ENCODE measurements at places on chromosomes 3 and 15. TPM values are rescaled to one million over a fixed set of nuclear protein-coding genes. Genes with fewer than 3 reads are reported as not detected.

The PIGZ gene
- total RNA-seq = 3.1 TPM

The CD200 gene
- total RNA-seq = 49.4 TPM

The CCR3 gene
- total RNA-seq = not detected

The ATP8B4 gene
- 15.3 TPM for total RNA-seq

The FGF12 gene
- 39.9 TPM for total RNA-seq

The ECE2 gene
- total RNA-seq = 10.1 TPM

The PCOLCE2 gene
- 12.6 TPM for total RNA-seq

The NRROS gene
- 1.9 TPM for total RNA-seq

The NDUFB5 gene
- total RNA-seq = 67.6 TPM

The KBTBD8 gene
- total RNA-seq = 9.0 TPM

The CACNA1D gene
- 27.9 TPM for total RNA-seq

The IQCF5 gene
- total RNA-seq = not detected

The OSTN gene
- 0.54 TPM for total RNA-seq

The ZNF592 gene
- total RNA-seq = 9.3 TPM

The SLC51B gene
- total RNA-seq = not detected

The TUSC7 gene
- total RNA-seq = not detected

The SLC24A5 gene
- 0.18 TPM for total RNA-seq

The VIPR1 gene
- 2.0 TPM for total RNA-seq

The ST3GAL6 gene
- total RNA-seq = 19.8 TPM

The SLC25A26 gene
- total RNA-seq = 11.5 TPM

The TM4SF1 gene
- 22.4 TPM for total RNA-seq

The TMEM212 gene
- total RNA-seq = not detected

The CD47 gene
- total RNA-seq = 194 TPM

The NFKBIZ gene
- total RNA-seq = 4.0 TPM

The ZNF662 gene
- total RNA-seq = 23.0 TPM

The RETNLB gene
- not detected for total RNA-seq

The TMC3 gene
- total RNA-seq = 0.09 TPM

The CD80 gene
- 0.36 TPM for total RNA-seq

The FEZF2 gene
- total RNA-seq = 0.09 TPM

The ATP1B3 gene
- 43.1 TPM for total RNA-seq

The POPDC2 gene
- total RNA-seq = 1.7 TPM

The SPSB4 gene
- total RNA-seq = 12.7 TPM

The CDCP1 gene
- 0.09 TPM for total RNA-seq

The P2RY1 gene
- total RNA-seq = 32.8 TPM

The AGBL1 gene
- 0.91 TPM for total RNA-seq

The ZDHHC3 gene
- 45.0 TPM for total RNA-seq

The KCNMB3 gene
- 4.9 TPM for total RNA-seq

The UCN2 gene
- total RNA-seq = 0.27 TPM

The CCDC39 gene
- total RNA-seq = 0.54 TPM
